Mononuclear cell (primary cell): ENCODE measurements at places on chromosomes 2 and 18. TPM values are rescaled to one million over a fixed set of nuclear protein-coding genes. Genes with fewer than 3 reads are reported as not detected.

IL36A gene
- total RNA-seq: not detected

COLEC11 gene
- not detected for total RNA-seq

ABCB11 gene
- 0.42 TPM for total RNA-seq

MYO7B gene
- total RNA-seq: 1.0 TPM

ABCG5 gene
- not detected for total RNA-seq

SPATS2L gene
- total RNA-seq: 3.5 TPM

CD8B2 gene
- 0.73 TPM for total RNA-seq

LONRF2 gene
- total RNA-seq: 0.10 TPM

IL1B gene
- 3,994 TPM for total RNA-seq

C2orf74 gene
- total RNA-seq: 3.8 TPM

MORN2 gene
- total RNA-seq: 1.2 TPM

RUFY4 gene
- 1.0 TPM for total RNA-seq

CCDC178 gene
- total RNA-seq: not detected

TMEM198 gene
- not detected for total RNA-seq

NAT8 gene
- not detected for total RNA-seq

RRM2 gene
- 5.5 TPM for total RNA-seq

UGT1A7 gene
- not detected for total RNA-seq

PSMA8 gene
- 0.42 TPM for total RNA-seq
